ENCODE measurements at places on chromosomes 6 and 20.

DNA sequence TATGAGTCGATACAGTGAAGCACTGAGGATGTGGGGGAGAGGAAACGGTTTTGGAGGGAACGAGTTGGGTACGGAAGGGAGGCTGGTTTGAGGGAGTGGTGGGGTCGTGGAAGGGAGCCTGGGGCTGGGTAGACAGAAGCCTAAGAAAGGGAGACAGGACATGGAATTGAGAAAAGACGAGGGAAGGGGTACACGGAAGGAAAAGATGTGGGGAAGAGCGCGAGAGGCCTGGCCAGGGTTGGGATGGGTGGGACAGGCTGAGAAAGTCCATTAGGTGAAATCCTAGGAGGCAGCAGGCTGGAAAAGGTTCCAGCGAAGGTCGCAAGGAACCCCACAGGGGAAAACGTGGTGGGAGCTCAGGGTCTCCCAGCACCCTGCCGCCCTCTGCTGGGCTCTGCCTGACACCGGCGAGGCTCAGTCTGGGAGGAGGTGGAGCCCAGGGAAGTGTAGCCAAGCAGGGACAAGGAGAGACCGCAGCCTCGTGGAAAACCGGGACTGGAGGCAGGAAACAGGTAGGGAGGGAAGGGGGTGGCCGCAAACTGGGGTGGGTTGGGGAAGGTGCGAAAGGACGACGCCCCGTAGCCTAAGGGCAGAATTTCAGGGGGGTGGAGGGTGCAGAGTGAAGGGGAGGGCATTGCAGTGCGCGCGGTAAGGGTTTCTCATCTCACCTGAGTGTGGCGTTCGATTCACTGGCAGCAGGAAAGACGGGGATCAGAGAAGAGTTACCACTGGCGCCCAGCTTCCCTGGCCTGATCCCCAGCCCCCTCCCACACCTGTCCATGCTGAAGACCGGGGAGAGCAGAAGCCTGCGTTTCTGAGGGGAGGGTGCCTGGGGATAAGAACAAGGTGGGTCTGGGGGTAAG lies 4.3 kb downstream of the GABBR1 start:
- DNase-seq = peak; percentile 25

DNA sequence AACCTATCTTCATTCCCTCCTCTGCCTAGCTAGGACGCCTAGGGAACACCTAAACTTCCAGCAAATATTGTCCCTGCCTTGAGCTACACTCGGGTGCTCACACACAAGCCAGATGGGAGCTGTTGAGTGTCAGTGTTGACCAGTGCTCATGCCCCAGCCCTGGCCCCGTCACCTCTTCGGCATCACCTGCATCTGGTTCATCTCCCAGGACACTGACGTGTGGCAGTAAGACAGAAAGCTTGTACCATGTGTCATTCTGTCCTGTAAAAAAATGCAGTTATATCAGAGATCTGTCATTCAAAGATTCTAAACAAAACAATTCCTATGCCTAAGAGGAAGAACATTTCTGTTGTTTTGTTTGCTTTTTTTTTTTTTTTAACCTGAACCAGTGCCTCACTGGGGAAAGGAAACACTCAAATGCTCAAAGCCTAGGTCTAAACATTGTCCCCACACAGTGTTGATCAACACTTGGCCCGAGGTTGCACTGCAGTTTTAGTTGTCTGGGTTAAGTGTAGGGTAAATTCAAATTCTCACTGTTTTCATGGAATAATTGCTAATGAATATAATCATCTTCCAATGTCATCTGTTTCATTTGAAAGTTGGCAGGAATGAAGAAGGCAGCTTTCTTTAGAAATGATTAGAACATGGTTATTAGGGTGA lies 102.7 kb upstream of the SASH1 start:
- DNase-seq = no peak

DNA sequence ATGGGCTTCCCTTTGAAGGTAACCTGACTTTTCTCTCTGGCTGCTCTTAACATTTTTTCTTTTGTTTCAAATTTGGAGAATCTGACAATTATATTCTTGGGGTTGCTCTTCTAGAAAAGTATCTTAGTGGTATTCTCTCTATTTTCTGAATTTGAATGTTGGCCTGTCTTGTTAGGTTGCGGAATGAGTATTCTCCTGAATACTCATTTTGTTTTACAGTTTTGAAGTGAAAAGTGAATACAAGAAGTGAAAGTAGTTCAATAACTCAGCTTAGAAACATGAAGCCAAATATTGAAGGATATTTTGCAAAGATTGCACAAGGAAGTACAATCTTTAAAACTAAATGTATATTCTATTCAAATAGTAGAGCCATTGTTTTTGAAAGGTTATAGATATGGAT lies 120.2 kb upstream of the MAP3K4 start:
- no peak for DNase-seq

- DNase-seq = peak; percentile 5
These were observed 195.4 kb downstream of the TBX18 start for GRCh38 chr6:84568971-84569370.

DNA sequence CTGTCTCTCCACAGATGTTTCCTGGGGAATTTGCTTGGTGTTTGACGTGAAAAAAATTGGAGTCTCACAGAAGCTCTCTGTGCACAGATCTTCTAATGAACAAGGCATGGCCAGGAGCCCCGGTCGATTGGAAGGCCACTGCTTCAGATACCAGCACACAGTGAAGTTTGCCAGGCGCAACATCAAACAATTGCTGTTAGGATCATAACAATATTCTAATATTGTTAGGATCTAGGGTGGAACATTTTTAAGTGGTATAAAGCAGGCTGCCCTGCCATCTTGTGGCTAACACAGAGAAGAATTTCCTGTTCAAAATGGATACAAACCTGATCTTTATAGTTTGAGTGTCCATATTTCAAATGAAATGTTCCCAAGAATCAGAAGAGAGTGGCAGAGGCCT lies 64.1 kb downstream of the C6orf118 start:
- no peak for DNase-seq

DNA sequence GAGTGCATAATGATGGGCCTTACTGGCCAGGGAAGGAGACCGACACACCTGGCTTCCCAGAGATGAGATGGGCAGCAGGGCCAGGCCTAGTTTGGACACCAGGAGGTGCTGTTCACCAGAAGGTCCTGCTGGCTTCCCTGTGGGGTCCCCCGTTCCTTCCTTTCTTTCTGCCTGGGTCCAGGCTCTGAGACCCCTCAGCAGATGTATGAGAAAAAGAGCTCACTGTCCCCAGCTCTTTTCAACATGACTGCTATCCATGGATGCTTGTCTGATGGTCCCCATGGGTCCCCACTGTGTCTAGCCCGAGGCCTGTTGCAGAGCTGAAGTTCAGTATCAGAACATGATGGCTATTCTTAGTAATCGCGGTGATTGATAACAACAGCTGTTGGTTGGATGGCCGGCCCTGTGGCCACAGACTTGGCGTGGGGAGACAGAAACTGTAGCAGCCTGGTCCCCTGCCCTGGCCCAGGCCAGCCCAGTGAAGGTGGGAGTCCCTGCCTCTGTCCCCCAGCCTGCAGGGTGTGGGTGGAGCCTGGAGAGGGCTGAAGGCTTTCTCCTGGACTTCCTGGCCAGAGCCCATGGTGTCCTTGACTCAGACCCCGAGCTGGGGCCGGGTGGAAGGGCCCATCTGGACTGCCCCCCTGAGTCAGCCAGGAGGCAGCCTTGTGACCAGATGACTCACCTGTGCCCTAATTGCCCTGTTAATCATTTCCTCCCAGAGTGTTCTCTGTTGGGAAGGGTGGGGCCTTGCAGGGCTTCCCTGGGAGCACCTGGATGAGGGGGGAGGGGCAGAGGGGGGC lies 9.9 kb upstream of the BAK1 start:
- DNase-seq = peak; percentile 5

DNA sequence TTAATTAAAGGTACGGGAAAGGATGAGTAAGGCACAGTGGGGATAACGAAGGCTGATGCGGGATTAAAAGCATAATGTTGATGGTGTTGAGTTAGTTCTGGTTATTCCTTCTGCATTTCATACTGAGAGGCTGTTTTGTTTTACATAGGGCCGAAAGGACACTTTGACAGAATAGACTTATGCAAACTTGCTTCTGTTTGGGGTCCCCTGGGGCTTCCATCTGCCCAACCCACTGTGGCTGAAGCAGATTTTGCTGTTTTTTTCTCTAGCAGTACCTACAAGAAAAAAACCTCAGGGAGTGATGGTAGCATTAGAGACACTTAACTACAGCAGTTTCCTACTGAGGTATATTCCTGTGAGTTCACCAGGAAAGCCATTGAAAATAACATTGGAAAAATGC lies 136.1 kb upstream of the SUPT3H start:
- DNase-seq = peak; percentile 9

DNA sequence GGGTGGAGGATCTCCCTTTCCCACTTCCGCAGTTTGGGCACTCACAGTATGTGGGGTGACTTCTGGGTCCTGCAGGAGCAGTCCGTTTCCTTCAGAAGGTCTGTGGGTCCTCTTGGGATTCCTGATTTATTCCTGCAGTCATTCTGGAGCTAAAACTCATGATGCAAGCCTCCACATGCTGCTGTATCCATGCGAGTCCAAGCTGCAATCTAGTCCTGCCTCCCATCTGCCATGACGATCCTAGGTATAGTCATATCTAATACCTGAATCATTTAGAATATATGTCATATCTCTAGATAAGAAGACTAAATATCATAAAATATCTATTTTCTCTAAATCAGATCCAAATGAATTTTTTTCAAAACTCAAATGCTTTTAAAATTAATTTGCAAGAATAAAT lies 103.4 kb upstream of the AHI1 start:
- DNase-seq = no peak

GRCh38 chr6:7588506-7588905 lies 1.5 kb upstream of the SNRNP48 start:
- no peak for DNase-seq

DNA sequence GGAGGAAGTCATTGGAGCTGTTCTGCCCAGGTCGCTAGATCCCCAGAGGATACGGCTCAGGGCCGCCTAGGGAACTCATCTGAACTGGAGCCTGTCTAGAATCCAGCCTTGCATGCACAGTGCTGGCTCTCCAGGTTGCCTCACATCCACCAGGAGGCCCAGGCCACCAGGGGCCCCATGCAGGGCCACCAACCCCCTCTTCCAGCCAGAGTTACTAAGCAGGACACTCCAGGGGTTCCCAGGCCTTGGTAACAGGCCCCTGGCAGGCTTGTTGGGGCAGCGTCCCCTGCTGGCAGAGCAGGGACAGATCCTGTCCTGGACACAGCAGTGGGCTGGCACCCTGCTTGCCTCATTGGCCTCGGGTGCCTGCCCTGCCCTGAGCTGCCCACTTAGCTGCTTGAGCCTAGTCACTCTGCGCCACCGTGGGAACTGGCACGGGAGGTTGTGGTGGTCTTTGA lies 35.3 kb downstream of the EFCAB8 start:
- DNase-seq = no peak

GRCh38 chr6:72675396-72675795 lies 53.5 kb downstream of the KCNQ5 start:
- no peak for DNase-seq

GRCh38 chr20:36115925-36116324 lies 38.6 kb upstream of the EPB41L1 start:
- DNase-seq = no peak

GRCh38 chr6:26561533-26562466 lies 23.6 kb downstream of the HMGN4 start:
- no peak for DNase-seq

DNA sequence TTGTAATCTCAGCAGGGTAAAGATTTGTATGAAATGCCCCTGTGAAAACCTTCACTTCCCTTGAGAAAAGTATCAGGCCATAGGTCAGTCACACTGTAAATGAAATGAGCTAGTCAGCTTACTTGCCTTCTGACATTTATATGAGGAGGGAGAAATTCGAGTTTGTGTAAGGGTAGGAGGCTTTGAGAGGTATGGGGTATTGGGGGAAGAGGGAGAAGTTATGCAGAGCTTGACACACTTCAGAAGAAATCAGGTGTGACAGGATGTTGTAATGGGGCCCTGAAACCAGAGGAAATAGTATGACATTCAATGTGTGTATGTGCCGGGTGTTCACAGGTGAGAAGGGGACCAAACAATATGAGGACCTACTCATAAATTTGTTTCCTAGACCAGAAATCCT lies 64.2 kb upstream of the CCN6 start:
- DNase-seq = no peak

- no peak for DNase-seq
These were observed 86.4 kb upstream of the NOX3 start for GRCh38 chr6:155542036-155542435.

- DNase-seq = no peak
These were observed 25.2 kb downstream of the UST start for GRCh38 chr6:148771896-148772554.

- DNase-seq = no peak
These were observed 25.5 kb upstream of the ASXL1 start for GRCh38 chr20:32332614-32333013.

Measured in NCI-H2029 treated with DMSO at 0.1 percent for 48 hours (cell line).